Activated T-helper 1 cell treated with anti-CD3 and anti-CD28 coated beads, Interleukin-2, amount 50 U/mL, for 16 hours (primary cell): ENCODE measurements at places on chromosomes 7 and 10.

DNA sequence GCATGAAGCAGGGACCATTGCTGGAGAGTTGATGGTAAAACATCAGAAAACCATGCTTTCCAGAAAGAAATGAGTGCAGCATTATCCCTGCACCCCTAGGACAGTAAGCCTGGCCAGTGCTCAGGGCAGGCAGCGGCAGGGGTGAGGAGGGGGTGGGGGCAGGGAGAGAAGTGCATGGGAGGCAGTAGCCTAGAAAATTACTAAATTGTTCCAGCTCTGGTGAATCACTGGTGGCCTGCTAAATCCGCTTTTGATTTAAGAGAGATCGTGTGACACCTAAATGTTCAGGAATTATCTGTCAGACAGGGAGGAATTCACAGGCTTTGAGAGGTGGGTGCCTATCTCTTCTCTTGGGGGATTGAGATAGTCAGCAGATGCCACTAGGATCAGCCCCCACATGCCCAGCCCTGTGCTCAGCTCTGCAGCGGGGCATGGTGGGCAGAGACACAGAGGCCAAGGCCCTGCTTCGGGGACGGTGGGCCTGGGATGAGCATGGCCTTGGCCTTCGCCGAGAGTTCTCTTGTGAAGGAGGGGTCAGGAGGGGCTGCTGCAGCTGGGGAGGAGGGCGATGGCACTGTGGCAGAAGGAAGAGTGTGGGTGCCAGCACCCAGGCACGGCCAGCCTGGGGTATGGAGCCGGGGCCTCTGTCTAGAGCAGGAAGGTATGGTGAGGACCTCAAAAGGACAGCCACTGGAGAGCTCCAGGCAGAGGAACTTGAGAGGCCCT lies 5.0 kb upstream of the AQP1 start:
- DNase-seq, result no peak

GRCh38 chr10:55449981-55450380 lies 649.0 kb upstream of the PCDH15 start:
- DNase-seq, result no peak

DNA sequence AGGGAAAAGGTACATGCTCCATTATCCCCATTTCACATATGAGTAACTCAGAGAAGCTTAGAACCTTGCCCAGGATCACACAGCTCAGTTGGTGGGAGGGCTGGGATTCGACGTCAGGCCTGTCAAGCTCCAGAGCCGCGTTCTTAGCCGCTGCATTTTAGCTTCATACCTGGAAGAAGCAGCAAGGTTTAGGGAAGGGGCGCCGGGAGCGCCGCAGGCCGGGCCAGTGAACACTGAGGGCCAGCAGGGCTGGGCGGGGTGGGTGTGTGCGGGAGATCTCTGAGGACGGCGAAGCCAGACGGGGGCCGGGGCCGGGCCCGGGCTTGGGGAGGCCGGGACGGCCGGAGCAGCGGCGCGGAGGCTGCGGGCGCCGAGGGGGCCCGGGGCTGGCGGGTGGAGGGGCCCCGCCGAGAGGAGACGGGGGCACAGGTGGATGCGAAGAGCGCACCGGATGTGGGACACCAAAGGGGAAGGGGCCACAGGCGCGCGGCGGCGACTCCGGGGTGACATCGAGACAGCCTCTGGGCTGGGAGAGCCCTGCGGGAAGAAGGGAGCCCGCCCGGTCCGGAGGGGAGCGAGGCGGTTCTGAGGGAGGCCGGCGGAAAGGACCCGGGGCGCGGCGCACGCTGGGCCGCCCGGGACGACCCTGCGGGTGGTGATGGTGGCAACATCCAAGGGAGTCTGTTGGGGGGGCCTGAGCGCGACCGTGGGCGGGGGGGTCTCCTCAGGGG lies 498 bp downstream of the NDST2 start:
- DNase-seq, result peak; percentile 34

GRCh38 chr10:22681783-22682183 lies 32.6 kb downstream of the PIP4K2A start:
- DNase-seq, result peak; percentile 23

DNA sequence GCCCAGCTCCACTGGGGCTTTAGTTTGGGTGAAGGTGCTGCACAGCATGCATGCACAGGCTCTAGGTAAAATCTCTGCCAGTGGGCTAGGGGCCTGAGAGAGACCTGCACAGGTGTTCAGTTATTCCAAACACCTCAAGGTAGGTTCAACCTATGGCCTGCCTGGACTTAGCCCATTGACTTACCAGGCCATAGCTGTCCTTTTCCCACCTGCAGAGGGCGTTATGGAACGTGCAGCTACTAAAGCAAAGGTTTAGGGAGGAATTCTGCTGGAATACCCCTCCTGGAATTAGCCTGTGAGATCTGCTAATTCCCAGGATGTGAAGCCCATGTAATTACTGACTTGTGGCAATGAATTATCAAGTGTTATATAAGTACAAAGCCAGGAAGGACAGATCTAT lies 3.6 kb downstream of the VWC2 start:
- DNase-seq, result no peak

- no peak for DNase-seq
These were observed 179.5 kb downstream of the ZWINT start for GRCh38 chr10:56181607-56182006.

GRCh38 chr10:3716093-3716492 lies 68.9 kb downstream of the KLF6 start:
- no peak for DNase-seq

GRCh38 chr7:102425639-102426267 lies 7.6 kb upstream of the ORAI2 start:
- peak; percentile 74 for DNase-seq

GRCh38 chr10:6580279-6581029 lies 378 bp upstream of the PRKCQ start:
- peak; percentile 75 for DNase-seq

DNA sequence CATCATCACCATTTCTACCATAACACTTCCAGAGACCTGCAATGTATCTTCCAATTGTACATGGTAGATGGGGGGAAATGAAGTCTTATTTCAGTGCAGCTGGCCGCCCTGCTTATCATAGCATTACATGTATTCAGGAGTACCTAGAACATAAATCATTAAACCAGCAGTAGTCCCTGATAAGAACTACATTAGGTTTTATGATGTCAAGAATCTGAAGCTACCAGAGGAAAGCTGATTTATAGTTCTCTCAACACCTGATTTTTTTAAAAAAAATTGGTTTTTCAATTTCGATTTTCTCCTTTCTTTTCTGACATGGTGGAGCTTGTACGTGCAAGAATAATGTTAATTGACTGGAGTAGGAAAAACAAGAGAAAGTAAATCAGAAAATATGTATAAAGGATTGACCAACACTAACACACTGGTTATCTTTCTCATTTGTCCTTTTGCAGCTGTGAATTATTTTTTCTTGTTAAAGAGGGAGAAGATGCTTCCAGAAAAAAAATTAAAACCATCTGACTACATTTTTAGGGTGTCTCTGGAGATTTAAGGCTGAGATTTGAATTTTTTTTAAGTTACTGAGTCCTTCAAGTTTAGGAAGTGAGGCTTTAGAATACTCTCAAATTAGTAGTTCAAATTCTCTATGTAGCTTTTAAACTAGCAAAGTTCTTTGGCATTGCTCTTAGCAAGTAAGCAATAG lies 59.1 kb downstream of the CSTF2T start:
- no peak for DNase-seq

DNA sequence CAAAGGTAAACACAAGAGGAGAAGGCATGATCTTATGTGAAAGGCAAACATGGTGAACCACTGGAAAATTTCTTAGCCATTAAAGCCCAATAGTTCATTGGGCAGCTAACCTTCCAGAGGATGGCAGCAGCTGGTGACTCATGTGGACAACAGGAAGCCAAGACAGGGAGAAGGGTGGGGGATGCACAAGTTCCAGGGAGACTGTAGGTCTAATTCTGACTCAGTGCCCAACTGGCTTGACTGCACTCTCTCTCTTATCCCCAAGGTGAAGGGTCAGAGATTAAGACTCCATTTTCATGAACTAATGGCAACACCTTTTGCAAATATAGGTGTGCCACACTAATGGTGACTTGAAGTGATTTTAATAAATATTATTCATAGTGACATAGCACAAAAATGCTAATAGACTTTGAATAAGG lies 47.9 kb upstream of the SLC35B4 start:
- no peak for DNase-seq

- no peak for DNase-seq
These were observed 125.6 kb downstream of the PLXNA4 start for GRCh38 chr7:132450696-132451095.

DNA sequence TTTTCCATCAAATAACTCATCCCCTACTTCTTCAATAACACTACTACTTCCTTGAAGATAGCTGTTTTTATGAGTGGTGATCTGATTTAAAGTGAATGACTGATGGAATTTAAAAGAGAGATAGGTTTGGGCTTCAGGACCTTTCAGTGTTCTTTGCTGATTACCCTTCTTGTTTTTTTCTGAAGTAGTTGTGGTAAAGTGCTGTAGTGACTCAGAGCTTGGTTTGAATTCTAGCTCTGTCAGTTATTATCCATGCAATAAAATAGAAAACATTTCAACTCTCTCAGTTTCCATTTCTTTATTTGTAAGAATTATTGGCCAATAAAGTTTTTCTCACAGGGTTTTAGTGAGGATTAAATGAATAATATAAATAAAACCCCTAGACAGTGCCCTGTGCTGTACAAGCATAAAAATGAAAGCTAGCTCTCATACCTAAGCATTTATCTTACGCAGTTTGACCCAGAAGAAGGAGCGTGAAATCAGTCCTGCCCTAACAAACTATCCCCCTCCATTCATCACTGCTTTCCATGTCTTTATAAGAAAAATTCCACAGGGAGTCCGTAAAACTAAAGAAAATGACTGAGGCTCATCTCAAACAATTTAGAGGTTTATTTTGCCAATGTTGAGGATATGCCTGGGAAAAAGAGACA lies 25.1 kb upstream of the AKAP9 start:
- no peak for DNase-seq

DNA sequence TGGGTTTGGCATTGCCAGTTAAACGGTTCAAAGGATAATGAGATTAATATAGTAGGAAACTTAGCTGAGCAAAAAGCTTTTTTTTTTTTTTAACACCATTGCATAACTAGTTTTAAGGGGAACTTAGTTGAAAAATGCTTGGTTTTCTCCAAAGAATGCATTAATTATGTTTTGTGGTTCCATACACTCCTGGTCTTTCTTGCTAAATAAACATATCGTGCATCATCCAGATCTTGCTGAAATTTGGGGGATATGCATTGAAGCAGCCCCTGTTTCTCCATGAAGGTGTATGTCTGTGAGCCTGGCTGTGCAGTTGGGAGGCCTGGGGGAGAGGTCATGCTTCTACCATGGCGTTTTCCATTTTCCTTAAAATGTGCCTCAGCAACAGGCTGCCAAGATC lies 558.2 kb upstream of the GALNT17 start:
- no peak for DNase-seq

- no peak for DNase-seq
These were observed 95.8 kb upstream of the TNS3 start for GRCh38 chr7:47677664-47678063.

- no peak for DNase-seq
These were observed 85.3 kb downstream of the SEMA3C start for GRCh38 chr7:80833289-80834268.

DNA sequence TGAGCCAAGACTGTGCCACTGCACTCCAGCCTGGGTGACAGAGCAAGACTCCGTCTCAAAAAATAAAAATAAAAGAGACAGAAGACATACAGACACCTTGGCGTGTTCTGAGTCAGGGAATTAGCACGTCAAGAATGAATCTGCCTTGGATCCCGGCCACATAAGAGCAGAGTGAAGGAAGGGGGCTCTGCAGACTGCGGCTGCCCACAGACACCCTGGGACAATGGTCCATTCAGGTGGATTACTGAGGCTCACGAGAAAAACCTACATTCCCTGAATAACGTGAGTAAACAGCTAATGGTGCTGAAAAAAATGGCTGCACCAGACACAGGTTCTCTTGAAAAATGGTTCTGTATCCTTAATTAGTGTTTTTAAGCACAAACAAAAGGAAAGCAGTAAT lies 100.1 kb upstream of the FGFR2 start:
- no peak for DNase-seq

DNA sequence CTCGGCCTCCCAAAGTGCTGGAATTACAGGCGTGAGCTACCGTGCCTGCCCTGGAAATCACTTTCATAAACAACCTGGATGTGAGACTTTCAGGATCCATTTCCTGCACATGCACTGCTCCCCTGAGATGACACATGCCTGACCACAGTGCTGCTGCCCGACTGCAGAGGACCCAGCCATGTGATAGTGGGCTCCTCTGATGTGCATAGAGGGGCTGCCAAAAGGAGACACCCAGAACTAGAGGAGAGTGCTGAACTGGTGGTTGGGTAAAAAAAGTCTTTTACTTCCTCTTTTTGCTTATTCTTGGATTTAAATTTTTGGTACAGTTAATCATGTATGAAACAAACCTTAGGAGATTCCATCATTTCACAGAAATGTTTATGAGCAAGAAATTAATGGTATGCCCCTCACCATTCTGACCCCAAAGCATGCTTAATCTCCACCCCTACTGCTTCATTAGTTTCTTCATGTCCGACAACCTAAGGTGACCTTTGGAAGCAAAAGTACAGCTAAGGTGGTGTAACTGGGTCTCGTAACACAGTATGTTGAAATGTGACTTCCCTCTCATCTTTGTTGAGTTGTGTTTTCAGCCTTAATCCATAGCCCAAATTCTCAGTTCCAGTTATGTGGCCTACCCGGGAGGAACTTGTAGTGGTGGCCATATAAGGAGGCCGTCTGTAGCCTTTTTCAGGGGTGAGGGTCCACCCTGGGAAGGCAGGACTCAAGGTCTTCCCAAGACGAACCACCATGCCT lies 111.1 kb downstream of the RNF216 start:
- no peak for DNase-seq
